Heart right ventricle (tissue), 16 donors: ENCODE measurements at places on chromosomes 5 and 9. TPM values are rescaled to one million over a fixed set of nuclear protein-coding genes. Genes with fewer than 3 reads are reported as not detected.

GRCh38 chr5:7493081-7493480, 97.1 kb downstream of the ADCY2 start:
- no peak for DNase-seq

- no peak for DNase-seq
Measured at GRCh38 chr9:82467436-82467835, 478.9 kb downstream of the SPATA31D1 start.

DNA sequence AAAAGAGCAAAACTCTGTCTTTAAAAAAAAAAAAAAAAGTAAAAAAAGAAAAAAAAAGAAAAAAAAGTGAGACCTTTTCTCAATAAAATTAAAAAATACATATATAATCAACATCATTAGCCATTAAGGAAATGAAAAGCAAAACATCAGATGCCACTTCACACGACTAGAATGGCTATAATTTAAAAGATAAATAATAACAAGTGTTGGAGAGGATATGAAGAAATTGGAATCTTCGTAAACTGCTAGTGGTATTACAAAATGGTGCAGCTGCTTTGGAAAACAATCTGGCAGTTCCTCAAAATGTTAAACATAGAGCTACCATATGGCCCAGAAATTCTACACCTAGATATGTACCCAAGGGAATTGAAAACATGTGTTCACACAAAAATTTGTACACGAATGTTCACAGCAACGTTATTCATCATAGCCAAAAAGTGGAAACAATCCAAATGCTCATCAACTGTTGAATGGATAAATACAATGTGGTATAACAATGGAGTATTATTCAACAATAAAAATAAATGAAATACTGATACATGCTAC, 45.3 kb upstream of the SIL1 start:
- DNase-seq: no peak

GRCh38 chr5:77066823-77067442, 20.2 kb downstream of the ZBED3 start:
- DNase-seq: no peak

GRCh38 chr5:33938507-33938796, 2.3 kb downstream of the RXFP3 start:
- DNase-seq: no peak

DNA sequence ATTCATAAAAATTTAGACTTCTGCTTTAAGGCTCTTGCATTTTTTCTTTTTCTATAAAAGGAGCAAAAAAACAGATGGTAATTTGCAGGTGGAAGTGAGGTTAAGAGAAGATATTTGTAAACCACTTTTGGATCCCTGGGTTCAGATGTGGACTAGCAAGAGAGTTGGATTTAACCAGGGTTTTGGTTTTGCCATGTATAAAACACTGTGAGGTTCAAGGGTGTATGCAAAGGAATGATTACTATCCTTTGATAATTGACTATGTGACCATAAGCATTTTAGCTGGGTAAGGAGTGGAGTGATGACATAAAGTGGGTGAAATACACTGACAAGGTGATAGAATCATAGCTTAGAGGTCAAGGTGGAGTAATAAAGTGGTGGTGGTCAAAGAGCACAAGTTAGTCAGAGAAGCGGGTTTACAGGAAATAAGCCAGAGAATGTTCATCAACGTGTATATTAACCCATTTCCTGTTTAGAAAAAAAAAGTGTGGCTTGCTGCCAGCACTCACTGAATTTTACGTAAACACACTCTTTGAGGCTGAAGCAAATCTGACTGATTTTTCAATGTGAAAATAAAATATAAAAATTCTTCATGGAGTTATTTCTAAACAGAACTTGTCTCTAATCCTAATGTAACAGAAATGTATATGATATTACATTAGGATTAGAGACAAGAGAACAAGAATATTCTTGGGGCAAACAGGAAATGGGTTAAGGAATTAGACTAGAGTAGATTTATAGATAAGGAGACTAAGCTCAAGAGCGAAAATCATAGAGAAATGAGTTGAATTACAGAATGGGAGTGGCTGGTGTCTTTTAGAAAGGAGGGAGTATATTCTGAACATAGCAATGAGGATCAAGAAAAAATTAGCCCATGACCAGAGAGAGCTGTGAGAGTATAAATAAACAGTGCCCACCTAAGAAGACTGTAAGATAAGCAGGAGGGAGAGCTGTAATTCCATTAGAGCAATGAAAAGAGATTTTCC, 74.5 kb downstream of the CDKN2A start:
- DNase-seq: no peak

DNA sequence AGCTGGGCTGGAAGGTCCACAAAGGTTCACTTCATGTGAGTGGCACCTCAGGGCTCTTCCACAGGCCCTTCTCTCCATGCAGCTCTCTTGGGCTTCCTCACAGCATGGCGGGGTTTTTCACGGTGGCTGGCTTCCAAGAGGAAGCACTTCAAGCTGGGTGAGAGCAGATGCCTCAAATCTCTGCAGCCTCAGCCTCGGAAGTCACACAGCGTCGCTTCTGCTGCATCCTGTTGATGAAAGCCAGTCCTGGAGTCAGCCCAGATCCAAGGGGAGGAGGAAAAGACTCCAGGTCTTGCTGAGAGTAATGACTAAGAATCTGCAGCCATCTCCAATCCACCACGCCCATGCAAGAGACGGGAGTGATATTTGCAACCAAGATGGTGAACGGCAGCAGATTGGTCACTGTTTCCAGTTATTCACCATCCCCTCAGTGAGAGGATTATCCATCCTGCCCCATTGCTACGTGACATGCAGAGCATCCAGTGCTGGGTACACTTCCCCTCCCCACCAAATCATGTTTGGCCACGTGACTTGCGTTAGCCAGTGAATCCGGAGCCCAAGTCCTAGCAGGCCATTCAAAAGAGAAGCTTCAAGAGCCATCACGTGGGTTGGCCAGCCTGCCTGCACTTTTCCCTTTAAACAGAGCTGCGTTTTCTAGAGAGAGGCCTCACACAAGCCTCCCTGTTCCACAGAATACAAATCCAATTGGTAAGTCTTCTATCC, 173.9 kb downstream of the C9orf50 start:
- DNase-seq: no peak

SLC4A9 gene
- total RNA-seq: not detected

SNCAIP gene
- 1.6 TPM for total RNA-seq

GRCh38 chr5:158233735-158234322, 374.9 kb upstream of the CLINT1 start:
- no peak for DNase-seq

ORM2 gene
- not detected for total RNA-seq

SPINK14 gene
- total RNA-seq: not detected
